ENCODE measurements at places on chromosomes 5 and 9. TPM values are rescaled to one million over a fixed set of nuclear protein-coding genes. Genes with fewer than 3 reads are reported as not detected.

GRCh38 chr5:114362197-114362976 is 517 bp downstream of the KCNN2 start:
- no peaks in the 10 kb centered on the region for H3K27me3 ChIP-seq
- peaks cover 3% of the 10 kb centered on the region for H3K4me1 ChIP-seq
- H3K36me3 ChIP-seq, result no peaks in the 10 kb centered on the region
- no peak overlapping the region for H3K27ac ChIP-seq
- DNase-seq, result no peak

GRCh38 chr5:150066901-150067396 is 19.4 kb downstream of the CSF1R start:
- no peak overlapping the region for H3K27ac ChIP-seq
- H3K4me3 ChIP-seq, result no peak overlapping the region
- no peaks in the 10 kb centered on the region for H3K27me3 ChIP-seq
- H3K36me3 ChIP-seq, result no peaks in the 10 kb centered on the region
- DNase-seq, result no peak

- no peak overlapping the region for H3K27ac ChIP-seq
- H3K27me3 ChIP-seq, result no peaks in the 10 kb centered on the region
- DNase-seq, result no peak
Observed at GRCh38 chr5:133816791-133817190, 151.6 kb downstream of the C5orf15 start.

Gene SLC4A9
- not detected for total RNA-seq

Gene SAPCD2
- 0.24 TPM for total RNA-seq

All from ovary (tissue), 10 donors.